ENCODE measurements at places on chromosomes 3 and 15. TPM values are rescaled to one million over a fixed set of nuclear protein-coding genes. Genes with fewer than 3 reads are reported as not detected.

AHSG gene
- total RNA-seq = 0.27 TPM

IL17RD gene
- total RNA-seq = 29.3 TPM

MORC1 gene
- 0.36 TPM for total RNA-seq

SH2D7 gene
- not detected for total RNA-seq

LRRC34 gene
- 21.1 TPM for total RNA-seq

DNA sequence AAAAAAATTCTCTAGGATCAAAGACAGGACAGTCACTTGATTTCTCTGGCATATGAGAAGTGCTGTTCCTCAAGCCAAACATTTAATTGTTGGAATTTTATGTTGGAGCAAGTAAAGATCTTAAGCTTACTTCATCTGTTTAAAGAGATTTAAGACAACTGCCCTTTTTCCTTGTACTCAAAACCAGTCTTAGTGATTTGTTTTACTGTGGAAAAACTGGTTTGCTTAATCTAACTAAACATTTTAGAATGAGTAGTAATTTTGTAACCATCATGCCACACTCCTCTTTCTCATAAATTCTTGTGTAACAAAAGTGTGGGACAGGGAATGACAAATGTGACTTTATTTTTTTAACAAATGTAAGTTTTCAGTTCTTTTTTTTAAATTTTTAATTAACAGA lies 18.4 kb downstream of the PRKCI start:
- no peak for DNase-seq

GRCh38 chr3:24086617-24087404 lies 141.7 kb downstream of the NR1D2 start:
- no peak for DNase-seq

- no peak for DNase-seq
These were observed 57.3 kb downstream of the FRMD5 start for GRCh38 chr15:44137750-44138149.

GRCh38 chr15:90287101-90287500 lies 21.6 kb downstream of the NGRN start:
- no peak for DNase-seq

- DNase-seq = peak; percentile 70
These were observed 94.7 kb downstream of the IL5RA start for GRCh38 chr3:3015185-3016089.

DNA sequence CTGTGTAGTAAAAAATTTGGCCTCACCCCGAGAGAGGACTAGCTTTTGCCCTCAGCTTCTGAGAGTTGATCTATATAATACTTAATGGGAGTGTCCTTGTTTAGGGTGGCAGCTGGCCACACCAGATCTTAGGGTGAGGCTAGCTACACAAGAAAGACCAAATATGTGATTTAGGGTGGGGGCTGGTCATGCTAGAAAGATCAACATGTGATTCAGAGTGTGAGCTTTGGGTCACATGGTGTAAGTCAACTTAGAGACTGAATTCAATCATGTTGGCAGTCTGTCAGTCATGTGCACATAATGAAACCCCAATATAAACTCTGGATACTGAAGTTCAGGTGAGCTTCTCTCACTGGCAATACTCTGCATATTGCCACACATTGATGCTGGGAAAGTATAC lies 120.7 kb upstream of the DAZL start:
- no peak for DNase-seq

DNA sequence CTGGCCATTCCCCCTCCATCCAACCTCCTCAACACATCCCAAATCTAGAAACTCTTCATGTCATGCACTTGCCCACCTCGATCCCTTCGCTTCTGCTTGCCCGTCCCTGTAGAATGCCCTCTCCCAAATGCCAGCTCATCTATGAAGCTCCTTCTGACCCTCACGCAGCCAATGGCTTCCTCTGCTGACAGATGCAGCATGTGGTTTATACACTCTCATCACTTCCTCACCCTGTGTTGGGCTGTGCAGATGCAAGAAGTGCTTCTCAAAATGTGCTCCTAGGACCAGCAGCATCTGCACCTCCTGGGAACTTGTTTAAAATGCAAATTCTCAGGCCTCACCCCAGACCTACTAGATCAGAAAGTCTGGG lies 51.7 kb downstream of the SEMA5B start:
- DNase-seq = no peak

GRCh38 chr15:60961541-60962485 lies 267.3 kb downstream of the RORA start:
- peak; percentile 24 for DNase-seq

- DNase-seq = no peak
These were observed 26.9 kb downstream of the PLA2G4B start for GRCh38 chr15:41865490-41866055.
